Kidney (tissue), 22 donors: ENCODE measurements at places on chromosomes 3 and 15.

DNA sequence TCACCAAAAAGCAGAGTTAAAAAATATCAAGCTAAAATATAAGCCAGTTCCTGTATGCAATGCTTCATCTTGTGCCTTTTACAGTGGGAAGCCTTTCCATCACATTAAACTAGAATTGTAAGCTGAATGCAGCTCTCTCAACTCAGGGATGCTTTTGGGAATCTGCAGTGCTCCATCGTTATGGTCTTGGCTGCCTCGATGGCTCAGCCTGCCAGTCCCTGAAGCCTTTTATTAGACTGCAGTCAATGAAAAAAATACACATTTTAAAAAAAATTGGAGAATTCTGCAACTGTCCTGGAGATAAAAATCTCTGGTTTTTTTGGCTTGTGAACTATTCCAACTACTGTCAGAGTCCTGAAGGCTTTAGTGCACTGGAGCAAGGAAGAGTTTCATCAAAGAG lies 53.0 kb downstream of the FRMD4B start:
- DNase-seq = no peak

- peak; percentile 79 for DNase-seq
Observed at GRCh38 chr15:45637552-45638033, 2.8 kb downstream of the SQOR start.

GRCh38 chr3:8778475-8778874 lies 9.1 kb upstream of the OXTR start:
- no peak for DNase-seq

- DNase-seq = no peak
Observed at GRCh38 chr3:183434503-183434902, 6.1 kb upstream of the MCF2L2 start.
